HS-27A (cell line): ENCODE measurements at places on chromosomes 1 and 21.

DNA sequence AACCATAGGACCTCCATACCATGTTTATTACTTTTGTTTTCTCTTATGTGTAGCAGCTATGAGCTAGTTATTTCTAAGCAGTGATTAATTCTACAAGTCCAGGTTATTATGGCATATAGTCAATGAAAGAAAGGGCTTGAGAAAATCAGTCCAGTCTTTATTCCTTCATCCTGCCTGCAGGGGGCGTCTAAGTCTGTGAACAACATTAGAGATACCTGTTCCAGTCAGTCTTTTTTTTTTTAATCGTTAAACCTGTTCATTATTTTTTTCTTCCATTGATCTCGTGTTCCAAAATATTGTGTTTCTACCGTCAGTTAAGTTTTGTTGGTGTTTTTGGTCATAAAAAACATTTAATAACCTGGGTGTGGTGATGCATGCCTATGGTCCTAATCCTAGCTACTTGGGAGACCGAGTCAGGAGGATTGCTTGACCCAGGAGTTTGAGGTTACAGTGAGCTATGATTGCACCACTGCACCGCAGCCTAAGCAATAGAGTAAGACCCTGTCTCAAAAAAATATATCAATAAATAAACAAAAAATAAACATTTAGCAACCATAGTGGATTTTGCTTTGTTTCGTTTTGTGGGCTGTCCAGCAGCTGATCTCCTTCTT lies 29.4 kb upstream of the CD2 start:
- DNase-seq, result peak; percentile 17

- no peak for DNase-seq
Observed at GRCh38 chr1:107787299-107787698, 177.7 kb downstream of the VAV3 start.

DNA sequence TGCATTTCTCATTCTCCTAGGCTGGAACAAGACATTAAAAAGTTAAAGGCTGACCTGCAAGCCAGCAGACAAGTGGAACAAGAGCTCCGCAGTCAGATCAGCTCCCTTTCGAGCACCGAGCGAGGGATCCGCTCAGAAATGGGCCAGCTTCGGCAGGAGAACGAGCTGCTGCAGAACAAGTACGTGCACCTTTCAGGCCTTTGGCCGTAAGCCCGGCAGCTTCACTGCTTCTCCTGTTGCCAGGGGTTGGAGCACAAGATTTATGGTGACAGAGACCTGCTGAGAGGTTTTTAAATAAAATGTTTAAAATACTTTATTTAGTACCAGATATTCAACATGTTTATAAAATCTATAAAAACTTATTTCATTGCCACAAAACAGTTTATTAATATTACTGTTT lies 53.4 kb downstream of the MACO1 start:
- DNase-seq, result no peak

GRCh38 chr1:226603022-226603857 lies 54.7 kb downstream of the STUM start:
- no peak for DNase-seq

DNA sequence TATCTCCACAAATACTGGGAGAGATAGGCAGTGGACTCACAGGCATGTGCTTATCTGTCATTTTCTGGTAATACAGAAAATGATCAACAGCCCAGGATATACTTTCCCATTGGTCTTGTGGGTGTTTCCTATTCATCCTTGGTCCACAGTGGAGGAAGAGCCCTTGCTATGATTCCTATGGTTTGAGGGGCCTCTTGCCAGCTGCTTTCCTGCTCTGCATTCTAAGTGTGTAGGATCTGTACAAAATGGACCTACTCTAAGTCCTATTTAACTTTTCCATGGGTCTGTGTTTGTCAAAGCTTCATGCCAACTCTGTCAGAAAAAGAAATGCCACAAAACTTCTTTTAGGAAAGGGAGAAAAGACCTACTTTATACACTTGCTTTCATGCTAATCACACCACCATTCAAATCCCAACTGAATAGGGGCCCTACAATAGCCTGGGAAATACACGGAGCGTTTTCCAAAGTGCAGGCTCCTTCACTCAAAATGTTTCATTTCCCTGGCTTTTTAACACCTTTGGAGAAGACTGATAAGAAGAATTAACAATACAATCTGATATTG lies 16.4 kb downstream of the PLPP3 start:
- DNase-seq, result no peak

DNA sequence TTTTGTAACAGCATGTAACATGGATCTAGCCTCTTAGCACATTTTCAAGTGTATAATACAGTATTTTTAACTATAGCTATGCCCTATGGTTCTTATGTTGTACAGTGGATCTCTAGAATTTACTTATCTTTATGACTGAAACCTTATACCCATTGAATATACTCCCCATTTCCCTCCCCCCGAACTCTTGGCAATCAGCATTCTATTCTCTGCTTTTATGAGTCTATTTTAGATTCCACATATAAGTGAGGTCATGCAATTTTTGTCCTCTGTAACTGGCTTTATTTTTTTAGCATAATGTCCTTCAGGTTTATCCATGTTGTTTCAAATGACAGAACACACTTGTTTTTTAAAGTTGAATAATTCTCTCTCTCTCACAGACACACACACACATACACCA lies 3.1 kb upstream of the GBP6 start:
- DNase-seq, result no peak

GRCh38 chr1:67299296-67299695 lies 8.4 kb upstream of the IL12RB2 start:
- DNase-seq, result no peak

DNA sequence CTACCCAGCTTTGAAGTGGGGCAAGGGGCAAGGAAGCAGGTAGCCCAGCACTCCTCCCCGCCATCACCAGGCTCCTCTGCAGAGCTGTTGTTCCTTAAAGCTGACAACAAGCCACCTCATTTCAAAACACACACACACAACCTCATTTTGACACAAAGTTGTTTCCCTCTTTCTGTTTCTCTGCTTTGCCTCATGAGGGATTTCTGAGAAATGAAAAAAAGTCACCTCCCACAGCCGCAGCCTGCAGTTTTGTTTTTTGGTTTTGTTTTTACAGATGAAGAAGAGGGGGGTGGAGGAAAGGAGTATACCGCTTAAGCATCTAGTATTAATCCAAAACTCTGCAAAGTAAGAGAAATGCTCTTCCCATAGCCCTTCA lies 12.1 kb downstream of the MCL1 start:
- DNase-seq, result no peak

GRCh38 chr1:112790920-112791722 lies 76.0 kb upstream of the PPM1J start:
- DNase-seq, result no peak

DNA sequence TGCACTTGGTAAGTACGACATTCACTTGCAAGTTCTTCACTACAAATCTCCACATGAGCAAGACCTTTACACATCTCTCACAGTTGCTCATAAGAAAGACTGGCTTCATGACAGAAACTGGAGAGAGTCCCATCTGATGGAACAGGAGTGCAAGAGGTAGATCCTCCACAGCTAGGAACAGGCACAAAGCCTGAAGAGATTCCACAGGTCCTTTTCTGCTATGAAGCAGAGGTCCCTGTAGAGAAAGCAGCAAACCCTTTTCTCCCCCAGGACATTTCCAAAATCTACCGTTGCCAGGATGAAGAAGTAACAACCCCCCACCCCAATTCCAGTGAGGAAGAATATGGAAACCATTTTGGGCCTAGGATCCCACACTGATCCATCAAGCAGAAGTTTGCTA lies 47.3 kb downstream of the EIF4G3 start:
- no peak for DNase-seq

GRCh38 chr1:87435484-87435883 lies 106.8 kb downstream of the LMO4 start:
- DNase-seq, result no peak

DNA sequence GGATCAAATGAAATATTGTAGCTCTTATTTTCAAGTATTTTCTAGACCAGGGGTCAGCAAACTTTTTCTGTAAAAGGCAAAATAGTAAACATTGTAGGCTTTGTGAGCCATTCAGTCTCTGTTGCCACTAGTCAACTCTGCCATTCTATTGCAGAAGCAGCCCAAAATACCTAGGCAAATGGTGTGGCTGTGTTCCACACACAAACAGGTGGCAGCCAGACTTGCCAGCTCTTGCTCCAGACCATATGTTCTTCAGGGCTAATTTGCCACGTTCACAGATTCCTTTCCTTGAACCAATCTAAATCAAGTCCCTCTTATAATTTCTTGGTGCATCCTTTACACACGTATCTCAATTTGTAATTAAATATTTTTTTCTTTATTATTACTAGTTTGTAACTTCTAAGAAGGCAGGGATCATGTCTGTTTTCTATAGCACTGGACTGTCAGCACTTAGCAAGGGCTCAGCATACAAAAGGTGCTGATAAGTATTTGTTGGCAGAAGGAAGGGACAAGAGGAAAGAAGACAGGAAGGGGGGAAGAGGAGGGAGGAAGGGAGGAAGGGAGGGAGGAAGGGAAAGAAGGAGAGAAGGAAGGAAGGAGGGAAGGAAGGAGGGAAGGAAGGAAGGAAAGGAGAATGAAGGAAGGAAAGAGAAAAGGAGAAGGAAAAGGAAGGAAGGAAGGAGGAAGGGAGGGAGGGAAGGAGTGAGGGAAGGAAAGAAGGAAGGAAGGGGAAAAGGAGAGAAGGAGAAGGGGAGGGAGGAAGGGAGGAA lies 106.5 kb upstream of the EDEM3 start:
- no peak for DNase-seq

GRCh38 chr1:108560189-108560873 lies 431 bp downstream of the EEIG2 start:
- DNase-seq, result no peak

- no peak for DNase-seq
Observed at GRCh38 chr1:24886241-24886640, 43.8 kb downstream of the RUNX3 start.

DNA sequence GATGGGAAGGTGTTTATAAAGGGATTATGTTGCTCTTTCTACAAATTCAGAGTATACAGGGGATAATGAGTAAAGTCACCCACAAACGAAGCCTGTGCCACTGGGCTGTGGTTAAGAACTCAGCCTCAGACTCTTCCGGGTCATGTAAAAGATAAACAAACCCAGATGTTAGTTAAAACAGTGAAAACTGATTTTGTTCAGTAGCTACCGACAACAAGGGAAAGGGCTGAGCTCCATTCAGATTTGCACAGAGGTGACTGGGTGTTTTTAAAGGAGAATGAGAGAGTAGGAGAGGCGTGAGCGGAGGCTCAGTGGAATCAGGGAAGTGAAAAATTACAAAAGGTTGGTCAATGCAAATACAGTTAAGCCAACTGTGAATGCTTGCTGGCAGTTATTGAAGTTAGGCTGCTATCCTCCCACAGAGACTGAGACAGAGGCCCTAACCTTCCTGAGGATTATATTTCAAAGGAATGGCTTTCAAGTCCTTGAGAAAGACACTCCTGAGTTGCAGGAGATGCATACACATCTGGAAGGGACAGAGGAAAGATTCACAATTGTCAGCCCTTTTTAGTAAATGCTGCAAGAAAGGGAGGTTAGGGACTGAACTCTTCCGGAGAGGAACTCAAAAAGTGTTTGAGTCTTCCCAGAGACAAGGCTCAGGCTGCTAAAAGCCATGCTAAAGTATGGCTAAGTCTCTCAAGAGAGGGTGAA lies 29.9 kb upstream of the SAMD13 start:
- no peak for DNase-seq

GRCh38 chr1:156089704-156090103 lies 7.4 kb upstream of the MEX3A start:
- DNase-seq, result no peak

DNA sequence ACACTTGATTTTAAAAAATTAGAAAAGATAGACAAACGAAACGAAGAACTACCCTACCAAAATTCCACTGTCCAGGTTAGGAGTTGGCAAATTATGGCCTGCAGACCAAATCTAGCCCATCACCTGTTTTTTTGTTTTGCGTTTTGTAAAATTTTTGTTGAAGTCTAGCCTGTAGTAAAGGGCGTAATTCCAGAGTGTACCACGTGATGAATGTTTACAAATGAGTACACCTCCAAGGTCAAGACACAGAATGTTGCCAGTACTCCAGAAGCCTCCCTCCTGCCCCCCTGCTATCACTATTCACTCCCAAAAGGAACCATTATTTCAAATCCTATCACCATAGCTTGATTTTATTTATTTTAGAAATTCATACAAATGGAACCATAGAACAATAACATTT lies 17.1 kb upstream of the PODN start:
- DNase-seq, result no peak

- DNase-seq, result no peak
Observed at GRCh38 chr1:147162093-147162492, 10.2 kb downstream of the PRKAB2 start.

DNA sequence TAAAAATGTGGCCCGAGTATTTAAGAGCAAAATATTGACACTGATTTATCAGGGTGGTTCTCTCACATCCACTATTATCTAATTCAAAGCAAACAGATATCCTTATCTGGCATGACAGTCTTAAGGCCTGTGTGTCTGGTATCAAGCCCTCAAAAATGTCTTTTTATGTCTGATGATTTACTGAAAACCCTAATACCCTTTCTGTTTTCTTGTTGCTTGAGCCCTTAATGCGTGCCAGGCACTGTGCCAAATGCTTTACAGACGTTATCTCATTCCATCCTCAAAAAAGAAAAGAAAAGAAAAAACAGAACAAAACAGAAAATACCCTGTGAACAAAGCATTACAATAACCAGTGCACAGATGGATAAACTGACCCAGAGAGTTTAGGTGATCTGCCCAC lies 5.7 kb downstream of the DUSP23 start:
- DNase-seq, result no peak

- DNase-seq, result no peak
Observed at GRCh38 chr1:2398871-2399270, 7.2 kb downstream of the RER1 start.

GRCh38 chr1:248622570-248623001 lies 12.3 kb downstream of the OR2T11 start:
- DNase-seq, result no peak

DNA sequence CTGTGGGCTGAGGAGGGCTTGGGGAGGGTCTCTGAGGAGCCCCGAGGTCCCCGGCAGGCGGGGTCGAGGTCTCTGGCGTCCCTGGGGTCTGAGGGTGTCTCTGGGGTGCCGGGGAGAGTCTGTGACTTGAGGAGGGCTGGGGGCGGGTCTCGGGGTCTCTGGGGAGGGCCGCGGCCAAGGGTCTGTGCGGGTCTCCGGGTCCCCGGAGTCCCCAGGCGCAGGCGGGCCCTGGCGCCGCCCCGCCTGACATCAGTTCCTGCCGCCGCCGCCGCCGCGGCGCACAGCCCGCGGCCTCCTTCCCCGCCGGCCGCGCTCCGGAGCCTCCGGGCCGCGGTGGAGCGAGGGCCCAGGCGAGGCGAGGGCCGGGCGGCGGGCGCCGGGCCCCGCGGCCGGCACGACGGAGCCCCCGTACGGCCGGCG lies at the start of gene PLEKHM2:
Gene PLEKHM2 (plus strand): TSS at position 279 of the 420 bp plus-strand sequence. CDS start 239 bp downstream, outside the sequence.
- no peak for DNase-seq

DNA sequence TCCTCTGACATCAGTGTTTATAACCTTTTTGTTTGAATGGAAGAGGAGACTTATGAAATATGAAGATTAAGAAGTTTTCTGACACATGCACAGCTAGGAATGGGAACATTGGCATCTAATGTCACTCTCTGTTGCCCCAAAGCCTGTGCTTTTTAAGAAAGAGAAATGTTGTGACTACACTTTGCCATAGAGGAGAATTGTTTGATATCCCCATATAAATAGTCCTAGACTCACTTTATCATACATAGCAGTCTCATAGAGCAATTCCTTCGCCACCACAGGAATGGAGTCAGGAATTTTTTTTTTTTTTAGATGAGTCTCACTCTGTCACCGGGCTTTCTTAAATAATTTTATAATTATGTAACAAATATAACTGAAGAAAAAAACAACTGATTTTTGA lies 1.5 kb downstream of the KRTAP21-3 start:
- DNase-seq, result no peak

GRCh38 chr21:34852448-34852847 lies 183.7 kb downstream of the CLIC6 start:
- no peak for DNase-seq

- no peak for DNase-seq
Observed at GRCh38 chr1:238562341-238562740, 671.6 kb upstream of the ZP4 start.
